ENCODE measurements at places on chromosomes 2 and 18. TPM values are rescaled to one million over a fixed set of nuclear protein-coding genes. Genes with fewer than 3 reads are reported as not detected.

ASXL3 gene
- 2.2 TPM for total RNA-seq

CRYGC gene
- total RNA-seq: not detected

CNDP1 gene
- not detected for total RNA-seq

CFC1 gene
- not detected for total RNA-seq

NDC80 gene
- total RNA-seq: 6.0 TPM

MYL12B gene
- 258 TPM for total RNA-seq

SFT2D3 gene
- total RNA-seq: 4.8 TPM

EIF2AK2 gene
- 21.4 TPM for total RNA-seq

ELOA2 gene
- total RNA-seq: not detected

ESPNL gene
- 2.9 TPM for total RNA-seq

EPB41L3 gene
- total RNA-seq: 44.6 TPM

PDK1 gene
- 62.9 TPM for total RNA-seq

DCDC2C gene
- total RNA-seq: not detected

IL1R2 gene
- total RNA-seq: 6.1 TPM

ANKRD30BL gene
- not detected for total RNA-seq

EMILIN1 gene
- 790 TPM for total RNA-seq

BOLA3 gene
- 30.9 TPM for total RNA-seq

HOXD4 gene
- not detected for total RNA-seq

TXNDC2 gene
- total RNA-seq: 0.64 TPM

COL4A4 gene
- 0.91 TPM for total RNA-seq

ANKRD44 gene
- total RNA-seq: 2.0 TPM

PTPRM gene
- 22.2 TPM for total RNA-seq

ERICH2 gene
- not detected for total RNA-seq

ASB18 gene
- not detected for total RNA-seq

D2HGDH gene
- 11.4 TPM for total RNA-seq

DPP4 gene
- 13.3 TPM for total RNA-seq

ASPRV1 gene
- 0.26 TPM for total RNA-seq

ANKRD23 gene
- 1.7 TPM for total RNA-seq

GPR35 gene
- not detected for total RNA-seq

SLC9A4 gene
- total RNA-seq: not detected

COL4A3 gene
- 0.48 TPM for total RNA-seq

ATP6V1B1 gene
- total RNA-seq: 0.40 TPM

GALNT3 gene
- 3.6 TPM for total RNA-seq

PRSS56 gene
- total RNA-seq: not detected

HOXD11 gene
- total RNA-seq: not detected

DSC2 gene
- 1.7 TPM for total RNA-seq

CNGA3 gene
- not detected for total RNA-seq

NLRC4 gene
- total RNA-seq: not detected

VSNL1 gene
- not detected for total RNA-seq

VWC2L gene
- total RNA-seq: not detected

UGT1A4 gene
- total RNA-seq: not detected

FLACC1 gene
- total RNA-seq: not detected

CMPK2 gene
- 4.7 TPM for total RNA-seq

CFAP65 gene
- total RNA-seq: not detected

PARD6G gene
- 5.9 TPM for total RNA-seq

ACAA2 gene
- 42.4 TPM for total RNA-seq

ZNF385B gene
- total RNA-seq: not detected

MYCN gene
- total RNA-seq: 0.32 TPM

GKN2 gene
- not detected for total RNA-seq

LBH gene
- 39.8 TPM for total RNA-seq

TTN gene
- total RNA-seq: under 0.01 TPM

RGPD4 gene
- total RNA-seq: not detected

LYG2 gene
- not detected for total RNA-seq

CPO gene
- total RNA-seq: not detected

KCNJ13 gene
- total RNA-seq: not detected

CRACDL gene
- total RNA-seq: 0.24 TPM

Measured in epithelial cell of alveolus of lung (primary cell).